Activated naive CD8-positive, alpha-beta T cell treated with anti-CD3 and anti-CD28 coated beads for 36 hours (primary cell): ENCODE measurements at places on chromosomes 2 and 18. TPM values are rescaled to one million over a fixed set of nuclear protein-coding genes. Genes with fewer than 3 reads are reported as not detected.

Gene SYT4
- not detected for total RNA-seq

Gene FLACC1
- total RNA-seq: 1.3 TPM

Gene ASB18
- not detected for total RNA-seq

Gene SLC1A4
- 18.9 TPM for total RNA-seq

Gene ZSWIM2
- not detected for total RNA-seq

DNA sequence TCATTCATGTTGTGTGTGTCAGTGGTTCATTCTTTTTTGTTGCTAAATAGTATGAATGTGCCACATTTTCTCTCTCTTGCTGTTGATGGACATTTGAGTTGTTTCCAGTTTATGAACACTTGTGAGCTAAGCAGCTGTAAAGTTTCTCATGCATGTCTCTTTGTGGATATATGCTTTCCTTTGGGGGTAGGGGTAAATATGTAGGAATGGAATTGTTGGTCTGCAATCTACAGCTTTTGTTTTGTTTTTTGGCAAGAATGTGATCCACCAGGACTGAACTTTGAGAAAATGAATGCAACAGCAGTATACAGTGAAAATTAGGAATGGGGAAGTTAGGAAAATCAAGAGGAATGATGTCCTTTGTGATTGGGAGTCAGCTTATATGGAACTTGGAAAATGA, 226.3 kb downstream of the CDCA7 start:
- no peaks in the 10 kb centered on the region for H3K4me1 ChIP-seq
- no peak overlapping the region for H3K27ac ChIP-seq
- H3K27me3 ChIP-seq: no peaks in the 10 kb centered on the region
- no peaks in the 10 kb centered on the region for H3K36me3 ChIP-seq
- no peak for DNase-seq

- no peaks in the 10 kb centered on the region for H3K27me3 ChIP-seq
- H3K4me3 ChIP-seq: no peak overlapping the region
- no peaks in the 10 kb centered on the region for H3K36me3 ChIP-seq
- H3K27ac ChIP-seq: no peak overlapping the region
- H3K4me1 ChIP-seq: peaks cover 2% of the 10 kb centered on the region
- DNase-seq: no peak
These were observed 13.9 kb upstream of the MBD2 start for GRCh38 chr18:54238173-54238936.

GRCh38 chr18:44968336-44968735, 287.6 kb downstream of the SETBP1 start:
- no peak overlapping the region for H3K4me3 ChIP-seq
- H3K27me3 ChIP-seq: peaks cover 5% of the 10 kb centered on the region
- no peak for DNase-seq
- no peaks in the 10 kb centered on the region for H3K4me1 ChIP-seq

DNA sequence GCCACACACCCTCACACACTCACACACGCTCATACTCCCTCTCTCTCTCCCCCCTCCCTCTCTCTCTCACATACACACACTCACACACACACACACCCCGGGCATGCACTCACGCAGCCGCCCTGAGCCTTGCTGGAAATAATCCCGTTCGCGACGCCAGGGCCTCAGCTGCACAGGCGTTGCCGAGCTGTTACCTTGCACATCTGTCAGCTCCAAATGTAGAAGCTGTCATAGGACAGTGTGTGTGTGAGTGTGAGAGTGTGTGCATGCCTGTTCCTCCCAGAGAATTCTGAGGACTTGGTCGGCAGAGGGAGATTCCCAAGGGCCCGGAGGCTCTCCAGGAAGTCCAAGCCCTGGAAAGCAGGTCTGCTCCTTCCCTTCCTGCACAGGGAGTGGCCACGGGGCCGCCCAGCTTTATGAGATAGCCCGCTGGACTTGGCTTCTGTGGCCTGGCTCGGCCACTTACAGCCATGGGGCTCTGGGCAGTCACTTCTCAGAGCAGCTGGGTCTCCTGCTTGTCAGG, 8.6 kb downstream of the SPR start:
- DNase-seq: no peak
- no peak overlapping the region for H3K4me3 ChIP-seq
- peaks cover 3% of the 10 kb centered on the region for H3K36me3 ChIP-seq

DNA sequence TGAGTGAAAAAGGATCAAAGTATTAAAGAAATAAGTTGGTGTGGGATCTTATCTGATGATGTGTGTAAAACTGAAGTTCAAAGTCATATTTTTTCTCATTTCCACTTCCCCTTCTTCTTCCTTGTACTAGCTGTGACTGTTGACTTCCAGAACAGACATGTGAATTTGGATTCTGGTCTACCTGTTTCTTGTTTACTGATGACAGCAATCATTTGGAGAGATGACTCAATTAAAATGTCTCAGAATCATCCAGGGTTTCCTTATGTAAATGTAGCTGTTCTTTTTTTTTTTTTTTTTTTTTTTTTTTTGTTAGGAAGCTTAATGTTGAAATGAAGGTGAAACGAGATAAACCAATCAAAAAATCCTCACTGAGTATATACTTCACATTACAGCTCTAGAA, 819.9 kb upstream of the PIK3C3 start:
- no peak for DNase-seq
- H3K36me3 ChIP-seq: no peaks in the 10 kb centered on the region
- H3K27ac ChIP-seq: no peak overlapping the region
- H3K4me3 ChIP-seq: no peak overlapping the region
- no peaks in the 10 kb centered on the region for H3K4me1 ChIP-seq

DNA sequence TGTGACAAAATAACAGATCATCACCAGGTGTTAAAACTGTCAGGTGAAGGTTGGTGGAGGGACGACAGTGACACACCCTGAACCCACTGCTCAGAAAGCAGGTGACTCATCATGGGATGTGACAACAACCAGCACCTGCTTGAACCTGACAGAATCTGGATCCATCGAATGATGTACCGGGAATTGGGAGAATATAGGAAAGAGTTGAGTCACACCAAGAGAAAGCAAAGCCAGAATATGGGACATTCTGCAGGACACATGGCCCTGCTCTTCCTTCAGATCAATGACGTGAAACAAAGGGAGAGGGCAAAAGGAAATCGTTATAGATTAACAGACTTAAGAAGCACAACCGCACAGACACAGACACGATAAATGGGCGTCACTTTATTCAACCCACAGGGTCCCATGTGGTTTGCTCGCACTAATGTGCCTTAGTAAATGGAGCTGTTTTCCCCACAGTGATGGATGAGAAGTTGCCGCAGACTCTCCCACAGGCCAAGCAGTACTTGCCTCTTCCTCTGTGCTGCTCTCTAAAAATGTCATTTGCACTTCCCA, 100.1 kb downstream of the CRACDL start:
- peak overlapping the region; percentile 56 for H3K4me3 ChIP-seq
- peaks cover 21% of the 10 kb centered on the region for H3K4me1 ChIP-seq
- no peaks in the 10 kb centered on the region for H3K27me3 ChIP-seq
- peak overlapping the region; percentile 79 for H3K27ac ChIP-seq
- DNase-seq: no peak

DNA sequence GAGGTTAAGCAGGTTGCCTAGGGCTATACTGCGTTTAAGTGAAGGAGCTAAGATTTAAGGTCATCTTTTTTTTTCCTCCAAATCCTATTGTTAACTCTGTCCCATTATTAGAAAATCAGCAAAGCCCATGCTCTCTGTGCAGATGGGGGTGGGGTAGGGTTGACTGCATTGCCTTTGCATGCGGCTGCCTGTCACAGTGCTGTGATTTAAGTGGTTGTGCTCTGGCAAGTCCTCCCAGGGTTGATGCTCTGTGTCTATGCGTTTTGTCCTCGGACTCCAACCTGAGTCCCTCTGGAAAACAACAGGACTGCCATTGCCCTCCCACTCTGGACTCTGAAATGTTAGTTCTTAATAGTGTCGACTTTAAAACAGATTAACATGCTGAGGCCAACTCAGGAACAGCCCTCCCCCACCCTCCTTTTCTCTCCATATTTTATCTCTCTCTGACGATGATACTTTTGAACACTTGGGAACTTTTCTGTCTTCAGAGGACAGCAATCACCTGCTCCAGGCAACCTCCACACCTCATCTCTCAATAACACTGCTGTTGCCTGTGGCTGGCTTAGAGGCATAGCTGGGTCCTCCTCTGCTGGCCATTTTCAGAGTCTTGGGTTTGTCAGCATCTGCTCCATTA, 5.8 kb downstream of the FHOD3 start:
- no peaks in the 10 kb centered on the region for H3K4me1 ChIP-seq
- H3K27ac ChIP-seq: no peak overlapping the region
- DNase-seq: no peak
- H3K36me3 ChIP-seq: no peaks in the 10 kb centered on the region
- H3K27me3 ChIP-seq: peaks cover 63% of the 10 kb centered on the region
